ENCODE measurements at places on chromosomes 4 and X.

GRCh38 chr4:138639018-138639741 is 376.4 kb upstream of the NOCT start:
- no peak for DNase-seq

GRCh38 chrX:1386338-1387127 is 5.4 kb downstream of the SLC25A6 start:
- DNase-seq, result no peak

DNA sequence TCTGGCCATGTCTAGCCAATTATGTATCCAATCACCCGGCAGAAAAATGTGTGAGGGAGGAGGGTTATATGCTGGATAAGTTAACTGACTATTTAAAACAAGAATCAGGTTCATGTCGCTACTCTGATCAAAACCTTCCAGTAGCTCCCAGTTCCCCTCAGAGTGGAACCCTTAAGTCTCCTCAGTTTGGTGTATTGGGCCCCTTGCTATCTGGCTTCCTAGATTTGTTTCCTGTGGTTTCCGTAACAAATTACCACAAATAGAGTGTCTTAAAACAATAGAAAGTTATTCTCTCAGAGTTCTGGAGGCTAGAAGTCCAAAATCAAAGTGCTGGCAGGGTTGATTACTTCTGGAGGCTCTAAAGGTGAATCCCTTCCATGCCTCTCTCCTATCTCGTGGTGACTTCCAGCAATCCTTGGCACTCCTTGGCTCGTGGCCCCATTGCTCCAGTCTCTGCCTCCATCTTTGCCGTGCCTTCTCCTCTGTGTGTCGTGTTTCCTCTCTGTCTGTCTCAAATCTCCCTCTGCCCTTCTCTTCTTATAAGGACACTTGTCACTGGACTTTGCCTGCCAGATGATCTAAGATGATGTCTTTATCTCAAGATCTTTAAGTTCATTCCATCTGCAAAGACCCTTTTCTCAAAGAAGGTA is 10.5 kb upstream of the ENPP6 start:
- no peak for DNase-seq

DNA sequence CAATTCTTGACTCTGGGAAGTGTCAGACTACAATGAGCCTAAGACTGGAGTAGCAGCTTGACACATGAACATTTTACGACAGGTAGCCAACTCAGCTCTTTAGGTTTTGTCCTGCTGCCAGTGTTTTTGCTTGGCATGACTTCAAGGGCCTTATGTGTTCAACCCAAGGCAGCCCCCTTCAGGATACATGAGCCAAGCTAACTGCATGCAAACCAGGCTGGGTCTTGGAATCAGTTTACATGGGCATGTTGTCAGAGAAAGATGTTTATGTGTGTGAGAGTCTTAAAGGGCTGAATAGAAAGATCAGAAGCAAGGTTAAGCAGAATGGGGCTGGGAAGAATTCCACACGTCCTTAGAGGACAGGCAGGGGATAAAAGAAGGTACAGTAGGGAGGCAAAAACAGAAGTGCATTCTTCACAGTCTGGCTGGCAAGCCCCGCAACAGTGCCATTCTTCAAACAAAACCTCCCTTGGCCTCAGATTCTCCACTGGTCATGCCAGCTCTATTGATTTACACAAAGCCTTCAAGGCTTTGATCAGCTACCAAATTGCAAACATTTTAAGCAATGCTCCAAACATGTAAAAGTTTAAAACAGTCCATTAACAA is 97.3 kb downstream of the NKX6-1 start:
- DNase-seq, result no peak

DNA sequence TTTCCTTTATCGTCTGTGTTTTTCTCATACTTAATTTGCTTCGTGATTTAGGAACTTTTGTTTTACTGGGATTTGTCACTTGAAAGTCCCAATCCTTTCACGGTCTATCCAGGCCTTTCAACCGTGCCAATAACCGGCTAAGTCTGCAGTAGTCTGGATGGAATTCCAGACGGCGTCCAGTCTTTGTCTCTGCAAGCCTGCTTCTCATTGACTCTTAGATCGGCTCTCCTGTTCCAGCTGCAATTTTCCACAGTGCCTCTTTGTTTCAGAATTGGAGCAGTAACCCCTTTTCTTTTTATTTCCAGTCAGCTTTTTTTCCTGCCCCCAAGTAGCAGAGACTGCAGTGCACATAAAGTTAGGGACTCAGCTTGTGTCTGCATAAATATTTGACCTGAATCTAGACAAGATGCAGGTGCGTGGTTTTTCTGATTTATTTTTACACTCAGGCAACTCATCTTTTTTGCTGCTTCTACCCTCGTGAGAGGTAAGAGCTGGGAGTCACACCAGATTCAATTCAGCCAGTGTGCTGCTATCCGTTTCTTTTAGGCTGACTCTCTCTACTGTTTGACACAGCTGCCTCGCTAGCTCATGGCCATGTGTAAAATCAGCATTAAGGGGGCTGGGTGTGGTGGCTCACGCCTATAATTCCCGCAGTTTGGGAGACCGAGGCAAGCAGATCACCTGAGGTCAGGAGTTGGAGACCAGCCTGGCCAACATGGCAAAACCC is 37.4 kb upstream of the DHRSX start:
- no peak for DNase-seq

- no peak for DNase-seq
Measured at GRCh38 chrX:123223409-123223808, 39.3 kb downstream of the GRIA3 start.

- no peak for DNase-seq
Measured at GRCh38 chr4:102388611-102389010, 43.3 kb upstream of the SLC39A8 start.

DNA sequence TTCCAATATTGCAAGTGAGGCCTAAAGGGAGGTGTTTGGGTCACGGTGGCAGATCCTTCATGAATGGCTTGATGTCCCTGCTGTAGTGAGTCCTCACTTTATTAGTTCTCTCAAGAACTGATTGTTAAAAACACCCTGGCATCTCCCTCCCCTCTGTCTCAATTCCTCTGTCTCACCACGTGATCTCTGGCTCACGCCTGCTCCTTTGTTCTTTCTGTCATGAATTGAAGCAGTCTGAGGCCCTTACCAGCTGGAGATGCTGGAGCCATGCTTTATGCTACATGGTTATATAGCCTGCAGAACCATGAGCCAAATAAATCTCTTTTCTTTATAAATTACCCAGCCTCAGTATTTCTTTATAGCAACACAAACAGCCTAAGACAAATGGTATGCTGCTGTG is 980.7 kb upstream of the GRIA3 start:
- no peak for DNase-seq

GRCh38 chr4:160319221-160319867 is 1216.5 kb downstream of the RAPGEF2 start:
- DNase-seq, result no peak

- no peak for DNase-seq
Measured at GRCh38 chr4:121676345-121677075, 20.3 kb downstream of the ANXA5 start.

GRCh38 chrX:101217689-101218088 is 1.9 kb upstream of the DRP2 start:
- no peak for DNase-seq

DNA sequence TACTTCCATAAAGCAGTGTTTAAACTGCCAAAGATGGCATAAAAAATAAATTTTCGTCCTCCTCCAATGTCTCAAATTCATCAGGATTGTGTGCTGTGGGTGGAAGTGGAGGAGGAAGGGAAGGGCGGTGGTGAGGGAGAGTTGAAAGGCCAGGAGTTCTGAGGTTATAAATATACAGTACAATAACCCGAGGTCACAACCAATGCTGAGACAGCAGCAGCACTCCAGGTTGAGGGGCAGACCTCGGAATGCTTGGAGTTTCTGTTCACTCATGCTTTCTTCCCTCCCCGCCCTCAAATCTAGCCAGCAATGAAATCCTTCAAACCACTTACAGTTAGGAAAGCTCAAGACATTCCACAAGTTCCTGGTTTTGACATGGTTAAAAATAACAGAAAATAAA is 134.0 kb upstream of the SMAD1 start:
- DNase-seq, result no peak

DNA sequence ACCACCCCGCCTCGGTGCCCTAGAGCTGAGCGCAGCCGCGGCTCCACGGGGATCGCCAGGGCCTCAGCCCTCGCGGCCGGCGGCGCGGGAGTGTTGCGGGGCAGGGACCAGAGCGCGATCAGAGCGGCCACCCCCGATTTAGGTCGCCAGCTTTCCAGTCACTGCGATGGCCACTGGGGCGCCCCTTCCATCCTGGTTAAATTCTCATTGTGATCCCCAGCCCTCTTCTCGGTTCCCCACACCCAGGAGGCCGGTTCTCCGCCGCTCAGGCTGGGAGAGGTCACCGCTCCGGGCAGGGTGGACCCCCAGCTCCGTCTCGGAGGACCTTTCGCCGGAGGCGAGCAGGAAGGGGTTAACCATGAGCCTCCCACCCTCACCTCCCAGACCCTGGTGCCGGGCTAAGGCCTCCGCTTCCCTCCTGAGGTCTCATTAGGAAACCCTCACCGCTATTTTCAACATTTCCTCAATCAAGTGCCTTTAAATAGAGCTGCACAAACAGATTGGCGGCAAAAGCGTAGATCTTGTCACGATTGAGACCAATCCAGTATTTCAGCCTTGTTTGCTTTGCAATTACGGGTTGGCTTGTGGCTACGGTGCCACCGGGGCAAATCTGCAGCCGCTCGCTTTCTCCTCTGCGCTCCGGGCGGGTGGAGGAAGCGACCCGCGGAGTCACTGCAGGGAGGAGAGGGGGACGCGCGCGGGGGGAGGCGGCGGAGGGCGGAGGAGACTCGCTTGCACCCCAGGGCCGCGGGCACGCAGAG is 8.3 kb upstream of the HAND2 start:
- no peak for DNase-seq

DNA sequence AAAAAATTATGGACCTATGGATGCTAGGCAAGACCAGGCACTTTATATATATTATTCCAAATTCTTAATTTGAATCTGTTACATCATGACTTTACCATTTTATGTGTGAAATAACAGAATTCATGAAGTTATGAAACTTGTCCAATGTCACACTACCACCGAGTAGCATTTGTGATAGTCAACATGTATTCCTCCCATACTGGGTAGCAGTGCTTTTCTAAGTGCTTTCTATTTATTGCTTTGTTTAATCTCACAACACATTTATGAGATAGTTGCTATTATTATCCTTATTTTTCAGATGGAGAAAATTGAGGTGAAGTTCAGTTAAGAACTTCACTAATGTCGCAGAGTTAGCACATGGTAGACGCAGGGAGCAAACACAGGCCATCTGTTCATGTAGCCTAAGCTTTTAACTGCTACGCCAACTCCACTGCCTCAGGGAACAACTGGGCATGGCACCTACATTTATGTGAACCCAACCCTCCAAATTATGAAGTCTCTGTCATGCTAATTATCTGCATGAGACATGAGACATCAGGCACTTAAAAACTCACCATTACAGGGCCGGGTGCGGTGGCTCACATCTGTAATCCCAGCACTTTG is 20.8 kb downstream of the GUCY1A1 start:
- DNase-seq, result no peak

DNA sequence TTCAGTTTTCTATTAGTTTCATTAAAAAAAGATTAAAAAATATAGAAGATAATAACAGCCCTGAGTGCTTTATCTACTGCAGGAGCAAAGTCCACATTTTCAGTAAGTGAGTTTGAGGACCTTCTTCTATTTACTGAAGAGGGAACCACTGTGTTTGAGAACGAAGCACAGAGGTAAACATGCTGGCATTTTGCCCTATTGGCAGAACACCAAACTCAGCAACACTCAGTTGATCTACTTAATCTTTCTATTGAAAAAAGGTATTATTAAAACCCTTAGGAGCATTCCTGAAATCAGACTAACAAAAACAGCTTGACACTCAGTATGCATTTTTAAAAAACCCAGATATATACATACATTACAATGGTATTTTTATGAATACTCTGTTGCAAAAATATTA is 1496.7 kb downstream of the TECRL start:
- no peak for DNase-seq

DNA sequence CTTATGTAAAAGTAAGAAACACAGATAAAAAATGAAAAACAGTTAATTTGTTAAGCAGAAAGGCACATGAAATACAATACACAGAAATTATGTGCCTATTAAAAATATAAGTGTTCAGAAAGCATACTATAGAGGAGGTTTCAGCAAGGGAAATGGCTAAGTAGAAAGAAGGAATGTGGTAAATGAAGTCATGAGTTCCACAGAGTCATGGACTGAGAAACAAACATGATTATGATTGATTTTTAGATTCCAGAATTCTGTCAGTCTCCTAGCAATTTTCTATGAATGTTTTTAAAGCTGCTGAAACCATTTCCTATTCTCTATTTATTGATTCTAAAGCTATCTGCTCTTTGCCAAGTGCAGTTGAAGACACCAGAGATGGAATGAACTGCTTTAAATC is 1398.4 kb downstream of the ARAP2 start:
- no peak for DNase-seq

- DNase-seq, result no peak
Measured at GRCh38 chrX:49247916-49248811, 12.9 kb downstream of the CCDC22 start.

DNA sequence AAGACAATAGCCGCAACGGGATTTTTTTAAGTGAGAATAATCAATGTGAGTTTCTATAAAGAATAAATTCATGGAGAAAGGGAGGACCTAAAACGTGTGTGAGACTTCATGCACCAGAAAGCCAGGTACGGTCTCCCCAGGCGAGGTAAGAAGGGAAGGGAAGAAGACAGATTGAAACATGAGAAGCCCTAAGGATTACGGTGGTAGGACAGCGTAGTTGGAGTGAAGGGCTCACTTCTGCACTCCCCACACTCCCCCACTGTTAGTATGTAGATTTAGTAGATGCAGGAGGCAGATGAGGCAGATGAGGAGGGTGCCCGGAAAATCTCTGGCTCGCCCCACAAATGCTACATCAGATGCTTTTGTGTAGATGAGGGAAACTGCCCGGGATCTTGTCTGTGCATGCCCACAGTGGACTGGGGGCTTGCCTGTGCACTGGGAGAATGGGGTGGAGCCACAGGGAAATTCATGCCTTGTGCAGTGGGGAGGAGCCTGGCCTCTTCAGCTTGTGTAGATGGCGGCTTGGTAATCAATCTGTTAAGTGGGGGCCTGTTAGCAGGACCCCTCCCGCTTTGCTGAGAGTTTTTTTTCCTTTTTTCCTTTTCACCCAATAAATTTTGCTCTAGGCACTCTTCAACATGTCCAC is 1544.5 kb upstream of the TENM3 start:
- no peak for DNase-seq

DNA sequence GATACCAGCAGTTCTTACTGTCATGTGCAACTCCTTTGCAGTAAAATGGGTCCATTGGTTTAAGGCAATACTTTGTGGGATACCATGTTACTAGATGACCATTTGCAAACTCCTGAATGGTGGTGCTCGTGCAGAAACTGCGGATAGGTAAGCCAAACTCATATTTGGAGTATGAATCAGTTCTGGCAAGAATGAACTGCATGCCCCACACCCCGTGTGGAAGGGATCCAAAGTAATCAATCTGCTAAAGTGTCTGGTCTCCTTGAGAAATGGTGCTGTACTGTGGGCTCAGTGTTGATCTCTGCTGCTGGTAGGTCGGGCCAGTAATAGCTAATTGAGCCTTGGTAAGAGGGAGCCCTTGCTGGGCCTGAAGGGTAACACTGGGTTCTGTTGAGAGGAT is 4.2 kb upstream of the TAB3 start:
- DNase-seq, result no peak

- no peak for DNase-seq
Measured at GRCh38 chrX:132664273-132664672, 175.4 kb upstream of the MBNL3 start.

- no peak for DNase-seq
Measured at GRCh38 chr4:103499094-103499493, 220.7 kb downstream of the TACR3 start.

Measured in D721Med (cell line).